ENCODE measurements at places on chromosomes 4 and X.

DNA sequence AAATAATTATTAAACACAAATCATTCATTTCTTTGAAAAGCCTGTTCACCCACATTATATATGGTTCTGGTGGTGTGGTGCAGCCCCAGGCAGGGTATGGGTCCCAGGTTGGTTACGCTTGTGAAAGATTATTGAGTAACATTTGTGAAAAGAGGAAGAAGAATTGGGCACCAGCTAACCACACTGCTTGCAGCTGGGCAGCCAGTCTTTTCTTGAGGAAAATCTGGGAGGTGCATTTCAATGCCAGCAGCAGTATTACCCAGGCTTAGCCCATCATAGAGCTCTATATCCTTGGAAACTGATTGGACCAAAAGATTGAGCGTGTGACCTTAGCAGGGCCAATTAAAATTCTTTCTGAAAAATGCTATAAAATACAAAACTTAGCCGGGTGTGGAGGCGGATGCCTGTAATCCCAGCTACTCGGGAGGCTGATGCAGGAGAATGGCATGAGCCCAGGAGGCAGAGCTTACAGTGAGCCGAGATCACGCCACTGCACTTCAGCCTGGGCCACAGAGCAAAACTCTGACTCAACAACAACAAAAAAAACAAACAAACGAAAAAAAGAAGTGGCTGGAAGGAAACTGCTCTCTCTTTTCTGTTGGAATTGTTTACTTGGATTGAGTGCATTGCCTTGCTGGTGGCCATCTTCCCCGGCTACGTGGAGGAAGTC lies 9.7 kb upstream of the PLAC8 start:
- DNase-seq = no peak

DNA sequence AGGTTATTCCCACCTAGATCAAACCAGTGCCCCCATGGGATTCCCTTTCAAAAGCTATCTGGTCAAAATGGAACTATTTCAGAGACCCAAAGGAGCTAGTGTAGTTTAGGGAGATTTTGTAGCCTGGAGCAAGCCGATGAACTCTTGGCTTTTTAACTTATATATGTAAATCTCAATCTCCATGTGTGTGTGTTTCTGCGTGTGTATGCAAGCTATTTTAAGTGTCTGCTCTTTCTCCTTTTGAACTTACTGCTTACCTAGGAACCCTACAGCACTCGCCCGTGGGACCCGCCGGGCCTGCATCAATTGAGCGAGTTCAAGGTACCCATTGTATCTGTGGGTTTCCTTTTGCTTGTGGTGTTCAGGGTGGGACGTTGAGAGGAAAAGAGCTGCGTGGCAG lies 10.4 kb downstream of the CSTF2 start:
- no peak for DNase-seq

GRCh38 chrX:39758791-39759525 lies 338.8 kb downstream of the BCOR start:
- no peak for DNase-seq

GRCh38 chr4:109079201-109079600 lies 223.3 kb downstream of the COL25A1 start:
- no peak for DNase-seq

- DNase-seq = no peak
These were observed 8.0 kb upstream of the CPEB2 start for GRCh38 chr4:14994242-14994641.

DNA sequence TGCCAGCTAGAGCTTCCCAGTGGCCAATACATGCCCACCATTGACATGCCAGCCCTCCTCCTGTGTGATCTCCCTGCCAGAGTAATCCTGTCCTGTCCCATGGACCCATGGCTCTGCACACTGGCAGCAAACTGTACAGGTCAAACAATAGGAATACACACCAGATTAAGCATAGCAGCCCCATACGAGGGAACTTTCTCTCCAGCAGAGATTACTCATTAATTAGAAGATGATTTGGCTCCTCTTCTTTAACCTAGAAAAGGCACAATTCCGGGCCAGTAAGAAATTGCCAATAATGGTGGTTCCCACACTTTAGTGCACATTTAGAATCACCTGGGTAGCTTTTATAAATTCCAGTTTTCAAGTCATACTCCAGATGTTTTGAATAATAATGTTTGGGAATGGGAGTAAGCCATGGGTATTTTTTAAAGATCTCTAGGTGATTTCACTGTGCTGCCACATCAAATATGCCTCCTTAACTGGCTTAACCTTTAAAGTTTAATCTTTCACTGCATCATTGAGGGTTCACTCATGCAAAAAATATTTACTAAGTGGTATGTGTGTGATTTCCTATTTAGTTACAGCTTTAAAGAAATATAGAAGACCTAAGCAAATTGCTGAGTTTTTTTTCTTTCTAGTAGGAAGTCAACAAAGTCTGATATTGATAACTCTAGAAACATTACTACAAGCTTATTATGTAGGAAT lies 277.6 kb upstream of the NWD2 start:
- no peak for DNase-seq

DNA sequence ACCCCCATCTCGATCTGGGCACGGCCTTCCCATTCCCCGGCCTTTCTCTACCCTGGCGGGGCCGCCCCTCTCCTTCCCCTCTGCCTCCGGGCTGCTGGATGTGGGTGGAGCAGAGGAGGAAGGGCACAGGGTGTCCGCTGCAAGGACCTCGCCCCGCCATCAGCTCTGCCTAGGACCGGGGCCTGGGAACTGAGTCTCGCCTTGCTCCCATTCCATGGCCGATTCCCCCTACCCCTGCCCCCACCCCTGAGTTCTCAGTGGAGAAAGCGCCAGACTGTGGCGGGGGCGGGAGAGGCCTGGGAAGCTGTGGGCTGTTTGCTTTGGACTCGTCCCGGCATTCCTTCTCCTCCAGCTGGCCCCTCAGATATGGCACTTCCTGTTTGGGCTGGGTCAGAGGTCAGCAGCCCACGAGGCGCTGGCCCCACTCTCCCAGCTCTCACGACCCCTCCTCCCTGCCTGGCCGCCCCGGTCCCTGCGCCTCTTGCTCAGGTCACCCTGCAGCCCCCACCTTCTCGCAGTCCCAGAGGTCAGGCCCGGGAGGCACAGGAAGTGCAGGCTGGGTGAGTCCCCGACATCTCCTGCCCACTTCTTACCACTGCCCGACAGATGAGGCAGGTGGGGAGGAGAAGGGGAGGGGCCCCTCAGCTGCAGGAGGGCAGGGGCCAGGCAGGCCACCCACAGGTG lies 6.4 kb upstream of the BGN start:
- DNase-seq = no peak

GRCh38 chrX:77070202-77070918 lies 376.8 kb upstream of the FGF16 start:
- no peak for DNase-seq

GRCh38 chr4:127959794-127960193 lies 5.2 kb downstream of the MFSD8 start:
- no peak for DNase-seq

DNA sequence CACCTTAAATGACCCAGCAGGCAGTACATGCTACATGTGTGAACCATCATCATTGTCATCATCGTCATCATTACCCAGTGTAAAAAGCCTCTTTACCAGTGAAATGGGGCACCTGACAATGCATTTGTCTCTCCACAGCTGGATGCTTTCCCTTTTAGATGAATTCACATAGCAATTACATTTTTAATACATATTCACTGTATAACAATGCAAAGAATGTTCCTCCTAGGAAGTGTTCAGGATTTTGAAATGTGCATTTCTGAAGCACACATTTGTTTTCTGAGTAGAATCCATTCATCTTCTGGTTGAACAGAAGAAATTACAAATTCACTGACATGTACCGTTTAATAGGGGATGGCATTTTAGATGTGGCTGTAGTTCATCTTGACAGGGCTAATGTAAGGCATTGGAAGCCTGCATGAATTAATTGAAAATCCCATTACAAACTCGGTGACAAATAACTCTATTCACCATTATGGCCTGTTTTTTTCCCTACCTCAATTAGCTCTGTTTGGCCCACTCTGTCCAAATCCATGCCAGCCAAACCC lies 111.1 kb downstream of the SH3RF1 start:
- no peak for DNase-seq

GRCh38 chr4:15536552-15537499 lies 67.1 kb downstream of the CC2D2A start:
- no peak for DNase-seq

- DNase-seq = no peak
These were observed 11.3 kb upstream of the PCYT1B start for GRCh38 chrX:24658421-24658820.

GRCh38 chrX:9606971-9607370 lies 142.1 kb downstream of the TBL1X start:
- DNase-seq = no peak

DNA sequence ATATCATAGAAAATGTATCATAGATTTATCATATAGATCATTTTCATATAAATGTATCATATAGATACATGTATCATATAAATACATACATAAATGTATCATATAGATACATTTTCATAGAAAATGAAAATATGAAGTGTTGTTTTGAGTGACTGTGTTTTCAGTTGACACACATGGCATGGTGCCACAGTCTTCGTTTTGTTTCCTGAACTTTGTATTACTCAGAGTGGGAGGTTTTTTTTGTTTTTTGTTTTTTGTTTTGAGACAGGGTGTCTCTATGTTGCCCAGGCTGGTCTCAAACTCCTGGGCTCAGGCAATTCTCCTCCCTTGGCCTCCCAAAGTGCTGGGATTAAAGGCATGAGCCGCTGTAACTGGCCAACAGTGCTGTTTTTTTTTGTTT lies 3.9 kb downstream of the RBM10 start:
- no peak for DNase-seq

- peak; percentile 40 for DNase-seq
These were observed 904 bp upstream of the WDR1 start for GRCh38 chr4:10117359-10118047.

GRCh38 chrX:134324359-134324758 lies 87.4 kb downstream of the CCDC160 start:
- no peak for DNase-seq

DNA sequence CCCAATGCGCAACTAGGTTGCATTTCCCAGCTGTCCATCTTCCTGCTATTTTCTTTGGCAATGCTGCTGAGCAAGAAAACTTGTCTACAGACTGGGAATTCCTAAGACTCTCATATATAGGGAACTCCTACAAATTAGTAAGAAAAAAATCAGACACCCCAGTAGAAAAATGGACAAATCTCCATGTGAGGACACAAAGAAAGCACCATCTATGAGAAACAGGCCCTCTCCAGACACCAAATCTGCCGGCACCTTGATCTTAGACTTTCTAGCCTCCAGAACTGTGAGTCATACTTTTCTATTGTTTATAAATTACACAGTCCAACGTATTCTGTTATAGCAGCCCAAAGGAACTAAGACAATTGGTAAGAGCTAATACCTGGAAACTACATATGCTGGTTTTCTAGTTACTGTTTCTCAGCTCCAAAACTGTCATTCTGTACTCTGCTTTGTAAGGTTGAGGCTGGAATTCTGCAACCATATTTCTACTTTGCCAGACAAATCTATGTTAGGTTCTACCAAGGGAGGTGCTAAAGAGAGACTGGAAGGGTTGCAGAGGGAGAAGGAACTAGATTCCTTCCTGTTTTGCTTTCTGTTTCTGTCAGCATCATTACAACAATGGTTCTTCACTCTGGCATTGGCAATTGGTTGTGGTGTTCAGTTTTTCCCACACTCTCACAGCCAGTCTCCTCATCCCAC lies 35.7 kb upstream of the FAM241A start:
- DNase-seq = peak; percentile 28

DNA sequence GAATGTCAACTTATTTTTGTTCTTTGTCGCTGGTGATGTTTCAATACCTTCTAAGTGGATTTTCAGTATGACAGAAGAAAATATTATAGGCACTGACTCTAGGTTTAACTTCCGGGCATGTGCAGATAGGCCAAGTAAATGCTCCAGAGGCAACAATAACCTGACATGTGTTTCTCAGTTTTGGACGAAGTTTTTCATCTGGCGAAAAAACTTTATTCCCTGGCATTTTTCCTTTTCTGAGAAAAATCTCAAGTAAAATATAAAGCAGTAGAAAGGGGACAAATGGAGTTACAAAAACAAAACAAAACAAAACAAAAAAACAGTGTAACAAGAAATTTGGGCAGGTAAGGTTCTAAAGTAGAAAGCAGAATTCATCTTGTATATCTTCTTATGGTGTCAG lies 173.5 kb downstream of the ANTXR2 start:
- no peak for DNase-seq

GRCh38 chr4:7500404-7500803 lies 65.7 kb upstream of the PSAPL1 start:
- DNase-seq = no peak

DNA sequence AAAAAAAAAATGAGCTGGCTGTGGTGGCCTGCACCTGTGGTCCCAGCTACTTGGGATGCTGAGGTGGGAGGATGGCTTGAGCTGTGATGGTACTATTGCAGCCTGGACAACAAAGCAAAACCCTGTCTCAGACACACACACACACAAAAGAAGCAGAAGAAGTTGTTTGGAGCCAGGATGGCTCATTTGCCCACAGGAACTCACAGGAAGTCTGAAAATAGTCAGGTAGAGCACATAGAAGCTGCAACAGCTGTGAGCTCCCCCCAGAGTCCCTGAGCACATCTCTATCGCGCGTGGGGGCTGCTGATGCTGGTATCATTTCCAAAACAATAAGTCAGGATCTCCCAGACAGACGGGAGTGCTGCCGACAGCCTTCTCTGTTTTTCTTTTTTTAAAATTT lies 13.4 kb upstream of the DHRSX start:
- DNase-seq = no peak

GRCh38 chr4:1344696-1345095 lies 2.3 kb upstream of the UVSSA start:
- DNase-seq = no peak

- no peak for DNase-seq
These were observed 163.7 kb upstream of the SPANXC start for GRCh38 chrX:141405853-141406492.

GRCh38 chr4:108255203-108255747 lies 86.5 kb upstream of the LEF1 start:
- no peak for DNase-seq

DNA sequence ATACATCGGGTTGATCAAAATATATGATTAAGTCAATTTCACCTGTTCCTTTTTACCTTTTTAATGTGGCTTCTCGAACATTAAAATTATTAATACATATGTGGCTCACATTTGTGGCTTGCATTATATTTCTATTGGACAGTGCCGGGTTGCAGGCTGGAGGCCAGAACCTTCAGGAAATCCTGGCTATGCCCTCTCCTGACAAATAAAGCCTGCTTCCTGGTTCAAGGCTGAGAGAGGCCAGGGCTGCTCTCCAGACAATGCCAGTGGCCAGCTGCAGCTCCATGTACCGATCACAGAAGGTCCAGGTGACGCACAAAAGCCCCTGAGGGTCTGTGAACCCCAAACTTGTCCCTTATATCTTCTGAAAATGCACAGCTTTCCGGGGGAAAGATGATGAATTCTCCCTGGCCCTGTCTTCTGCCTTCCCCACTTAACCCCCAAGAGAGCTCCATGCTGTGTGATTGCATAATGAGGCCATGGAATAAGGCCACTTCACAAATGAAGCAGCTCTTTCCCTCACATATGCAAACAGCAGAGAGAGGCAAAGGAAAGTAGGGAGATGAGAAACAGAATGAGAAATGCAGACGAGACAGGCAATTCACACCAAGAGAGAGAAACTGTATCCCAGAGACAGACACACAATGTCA lies 241.2 kb downstream of the BCOR start:
- DNase-seq = no peak
